EH (cell line): ENCODE measurements at places on chromosomes 7 and 10.
A peak's percentile ranks its signal among the peaks of the same experiment; 100 is the strongest.

GRCh38 chr10:88735661-88736060 is 24.2 kb upstream of the LIPN start:
- DNase-seq, result peak; percentile 25

GRCh38 chr7:66076462-66077329 is 1.1 kb downstream of the ASL start:
- DNase-seq, result no peak

- no peak for DNase-seq
These were observed 509.6 kb upstream of the POM121L12 start for GRCh38 chr7:52525772-52526341.

- peak; percentile 61 for DNase-seq
These were observed 28.4 kb upstream of the SMARCD3 start for GRCh38 chr7:151276666-151277590.

DNA sequence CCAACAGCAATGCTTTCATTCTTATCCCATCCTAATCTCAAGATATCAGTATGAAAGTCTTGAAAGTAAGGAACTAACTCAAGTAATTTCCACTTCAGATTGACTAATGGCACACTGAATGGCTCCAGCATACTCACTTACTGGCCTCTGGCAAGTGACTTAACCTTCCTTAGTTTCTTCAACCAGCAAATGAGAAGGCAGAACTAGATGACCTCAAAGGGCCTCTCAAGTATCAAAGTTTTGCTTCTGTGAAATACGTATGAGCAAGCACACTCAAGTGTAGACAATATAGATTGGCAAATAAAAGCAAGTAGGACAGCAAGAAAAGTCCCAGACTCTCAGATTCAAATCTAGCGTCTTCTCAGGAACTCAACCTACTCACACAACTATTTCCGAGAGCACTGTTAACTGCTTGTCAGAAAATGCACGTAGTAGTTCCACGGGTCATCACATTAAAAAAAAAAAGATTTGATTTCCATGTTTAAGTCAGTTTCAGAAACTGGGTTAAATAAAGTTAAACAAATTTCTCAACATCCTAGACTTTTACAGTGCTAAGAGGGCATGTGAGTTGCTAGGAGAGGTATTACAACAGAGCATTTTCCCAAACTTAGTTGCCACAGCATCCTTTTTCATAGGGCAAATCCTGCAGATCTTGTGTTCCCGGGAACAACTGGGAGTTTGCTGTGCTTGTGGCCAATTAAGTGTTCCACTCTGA is 276.9 kb upstream of the KLF14 start:
- DNase-seq, result peak; percentile 80
